Naive B cell (primary cell): ENCODE measurements at places on chromosomes 6 and 20. TPM values are rescaled to one million over a fixed set of nuclear protein-coding genes. Genes with fewer than 3 reads are reported as not detected.
A peak's percentile ranks its signal among the peaks of the same experiment; 100 is the strongest.

DNA sequence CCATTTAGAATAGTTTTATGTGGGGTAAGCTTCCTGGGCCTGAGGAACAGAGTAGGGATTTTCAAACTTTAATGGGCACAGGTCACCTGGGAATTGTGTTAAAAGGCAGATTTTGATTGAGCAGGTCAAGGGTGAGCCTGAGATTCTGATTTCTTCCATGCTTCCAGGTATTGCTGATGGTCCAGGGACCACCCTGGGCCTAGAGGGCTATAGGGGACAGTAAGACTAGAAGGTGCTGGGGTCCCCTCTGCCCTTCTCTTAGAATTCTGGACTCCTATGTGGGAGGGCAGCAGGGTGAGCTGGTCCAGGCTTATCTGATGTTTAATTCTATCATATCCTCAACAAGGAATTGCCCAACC lies 2.6 kb downstream of the DDR1 start:
- DNase-seq, result no peak
- H3K27me3 ChIP-seq, result no peaks in the 10 kb centered on the region
- H3K4me3 ChIP-seq, result no peak overlapping the region

DNA sequence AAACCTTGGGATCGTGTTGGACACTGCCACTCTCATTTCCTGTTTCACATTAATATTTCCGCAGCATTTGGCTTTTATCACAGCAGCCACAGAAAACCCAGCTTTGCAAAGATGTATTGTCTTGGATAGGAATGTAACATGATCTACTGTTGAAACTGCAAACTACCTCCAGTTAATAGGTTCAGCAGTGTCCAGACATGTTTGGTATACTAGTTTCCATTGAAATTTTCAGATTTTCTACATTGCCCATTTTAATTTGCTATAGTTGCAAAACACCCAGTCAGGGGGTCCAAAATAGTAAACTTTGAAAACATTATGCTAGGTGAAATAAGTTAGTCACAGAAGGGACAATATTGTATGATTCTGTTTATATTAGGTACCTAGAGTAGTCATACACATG lies 3.3 kb downstream of the ANKRD6 start:
- H3K27ac ChIP-seq, result no peak overlapping the region
- no peaks in the 10 kb centered on the region for H3K36me3 ChIP-seq
- H3K27me3 ChIP-seq, result no peaks in the 10 kb centered on the region
- H3K4me3 ChIP-seq, result no peak overlapping the region
- no peak for DNase-seq

- DNase-seq, result no peak
- H3K27me3 ChIP-seq, result peaks cover 15% of the 10 kb centered on the region
- peaks cover 5% of the 10 kb centered on the region for H3K36me3 ChIP-seq
- no peak overlapping the region for H3K4me3 ChIP-seq
Measured at GRCh38 chr20:15643713-15644112, 929.5 kb downstream of the KIF16B start.

GRCh38 chr20:47007826-47008655 lies 113.4 kb downstream of the EYA2 start:
- H3K4me1 ChIP-seq, result no peaks in the 10 kb centered on the region
- no peak for DNase-seq
- no peak overlapping the region for H3K4me3 ChIP-seq

GRCh38 chr6:138261116-138261780 lies 43.0 kb upstream of the PBOV1 start:
- H3K27ac ChIP-seq, result no peak overlapping the region
- no peak overlapping the region for H3K4me3 ChIP-seq
- H3K36me3 ChIP-seq, result no peaks in the 10 kb centered on the region
- peaks cover 2% of the 10 kb centered on the region for H3K4me1 ChIP-seq
- H3K27me3 ChIP-seq, result peaks cover 28% of the 10 kb centered on the region

DNA sequence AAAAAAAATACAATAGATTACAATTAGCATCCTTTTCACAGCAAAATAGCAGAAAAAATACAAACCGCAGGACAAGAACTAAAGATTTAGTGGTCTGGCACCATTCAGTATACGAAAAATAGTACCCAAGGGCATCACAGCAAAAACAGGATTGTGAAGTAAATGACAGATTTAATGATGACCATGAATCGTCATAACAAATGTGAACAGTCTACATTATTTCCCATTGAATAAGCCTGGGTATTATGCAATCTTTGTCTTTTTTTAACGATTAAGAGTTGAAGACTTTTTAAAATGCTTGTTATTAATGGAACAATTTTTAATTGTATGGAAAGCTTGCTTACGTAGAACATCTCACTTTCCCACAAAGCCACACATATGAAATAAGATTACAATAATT lies 432.8 kb downstream of the PKHD1 start:
- H3K4me3 ChIP-seq, result no peak overlapping the region
- H3K4me1 ChIP-seq, result no peaks in the 10 kb centered on the region
- no peaks in the 10 kb centered on the region for H3K27me3 ChIP-seq
- H3K27ac ChIP-seq, result no peak overlapping the region

GRCh38 chr20:32162351-32162750 lies 45.2 kb downstream of the PLAGL2 start:
- H3K27ac ChIP-seq, result peak overlapping the region; percentile 23
- H3K4me3 ChIP-seq, result no peak overlapping the region
- H3K4me1 ChIP-seq, result no peaks in the 10 kb centered on the region
- peaks cover 50% of the 10 kb centered on the region for H3K36me3 ChIP-seq

DNA sequence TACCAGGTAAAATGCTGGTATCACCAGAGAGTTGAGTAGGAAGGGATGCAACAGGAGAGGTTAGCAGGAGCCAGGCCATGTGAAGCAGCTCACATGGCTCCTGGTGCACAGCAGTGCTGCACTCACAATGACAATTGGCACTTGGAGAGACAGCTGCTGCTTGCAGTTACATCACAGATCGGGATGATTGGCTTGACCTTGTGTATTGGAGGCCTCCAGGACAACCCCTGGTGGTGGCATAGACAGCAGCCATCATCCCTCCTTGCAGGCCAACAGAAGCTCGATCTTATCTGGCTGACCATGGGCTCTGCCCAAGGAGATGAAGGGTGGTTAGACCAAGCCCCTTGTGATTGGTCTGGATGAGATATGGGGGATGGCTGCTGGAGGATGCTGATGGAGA lies 73.0 kb downstream of the EYA2 start:
- no peaks in the 10 kb centered on the region for H3K4me1 ChIP-seq
- no peak overlapping the region for H3K4me3 ChIP-seq
- H3K36me3 ChIP-seq, result no peaks in the 10 kb centered on the region

- DNase-seq, result no peak
- H3K4me1 ChIP-seq, result peaks cover 17% of the 10 kb centered on the region
- peak overlapping the region; percentile 90 for H3K27ac ChIP-seq
- H3K27me3 ChIP-seq, result no peaks in the 10 kb centered on the region
- no peak overlapping the region for H3K4me3 ChIP-seq
Measured at GRCh38 chr6:158409451-158409850, 97.2 kb downstream of the TULP4 start.

GRCh38 chr6:41428336-41428995 lies 93.1 kb downstream of the NCR2 start:
- peaks cover 16% of the 10 kb centered on the region for H3K4me1 ChIP-seq
- peak overlapping the region; percentile 7 for H3K27ac ChIP-seq
- DNase-seq, result no peak
- H3K36me3 ChIP-seq, result no peaks in the 10 kb centered on the region

DNA sequence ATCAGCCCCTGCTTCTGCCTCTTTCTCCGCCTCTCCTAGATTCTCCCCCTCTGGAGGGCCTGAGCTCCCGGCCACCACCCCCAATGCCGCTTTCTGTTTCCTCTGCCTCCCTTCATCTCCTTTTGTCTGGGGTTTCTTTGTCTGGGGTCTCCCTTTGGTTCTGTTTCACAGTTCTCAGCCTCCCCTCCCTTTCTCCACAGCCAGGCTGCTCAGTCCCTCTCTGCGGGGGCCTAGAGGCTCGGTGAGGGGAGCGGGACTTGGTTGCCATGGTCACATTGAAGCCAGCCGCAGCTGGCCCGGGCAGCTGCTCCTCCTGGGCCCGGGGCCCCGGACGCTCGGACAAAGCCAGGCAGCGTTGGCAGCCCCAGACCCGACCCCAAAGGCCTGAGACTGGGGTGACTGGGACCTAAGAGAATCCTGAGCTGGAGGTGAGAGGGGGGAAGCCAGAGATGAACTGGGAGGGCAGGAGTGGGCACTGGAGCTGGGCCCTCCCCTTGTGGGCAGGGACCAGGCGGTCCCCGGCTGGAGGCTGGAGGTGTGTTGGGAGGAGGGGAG lies 3.5 kb upstream of the DDR1 start:
- no peak overlapping the region for H3K4me3 ChIP-seq
- no peak for DNase-seq
- peak overlapping the region; percentile 96 for H3K27ac ChIP-seq
- H3K36me3 ChIP-seq, result no peaks in the 10 kb centered on the region
- peaks cover 73% of the 10 kb centered on the region for H3K4me1 ChIP-seq

Gene FAM217A
- not detected for polyA plus RNA-seq
